ENCODE measurements at places on chromosomes 7 and 10.

- DNase-seq, result no peak
Observed at GRCh38 chr10:74652664-74653063, 173.7 kb upstream of the KAT6B start.

DNA sequence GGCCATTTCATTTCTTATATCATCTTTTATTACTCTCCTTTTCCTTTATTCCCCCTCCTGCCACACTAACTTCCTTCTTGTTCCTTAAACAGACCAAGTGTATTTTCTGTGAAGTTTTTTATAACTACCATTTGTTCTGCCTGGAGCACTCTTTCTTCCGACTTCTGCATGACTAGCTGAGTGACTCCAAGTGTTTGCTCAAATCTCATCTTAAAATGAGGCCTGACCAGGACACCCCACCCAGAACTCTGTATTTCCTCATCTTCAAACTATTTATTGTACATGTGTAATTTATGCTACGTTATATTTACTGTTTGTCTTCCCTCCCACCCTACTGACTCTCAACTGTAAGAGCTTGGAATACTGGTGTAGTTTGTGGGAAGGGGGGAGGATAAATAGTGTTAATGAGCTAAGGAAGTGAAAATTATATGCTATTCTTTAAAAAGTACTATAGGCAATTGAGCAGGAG lies 3.2 kb downstream of the MINDY3 start:
- DNase-seq, result no peak

DNA sequence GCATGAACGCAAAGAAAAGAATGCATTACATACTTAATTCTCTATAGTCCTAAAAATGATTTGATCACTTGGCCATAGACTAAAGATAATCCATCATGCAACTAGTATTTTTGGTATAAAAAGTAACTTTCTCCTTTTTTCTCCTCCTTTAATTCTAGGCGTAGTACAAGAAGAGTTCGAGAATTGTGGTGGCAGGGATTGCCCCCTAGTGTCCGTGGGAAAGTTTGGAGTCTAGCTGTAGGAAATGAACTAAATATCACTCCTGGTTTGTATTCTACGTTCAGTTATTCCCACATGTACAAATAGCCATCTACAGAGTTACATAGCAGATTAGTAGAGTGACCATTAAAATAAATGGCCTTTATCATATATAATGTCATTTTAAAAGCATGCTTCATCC lies 45.5 kb upstream of the HELLS start:
- no peak for DNase-seq

- DNase-seq, result no peak
Observed at GRCh38 chr7:72053292-72053691, 358.8 kb downstream of the CALN1 start.

GRCh38 chr7:75715864-75716263 lies 22.9 kb downstream of the HIP1 start:
- no peak for DNase-seq

- no peak for DNase-seq
Observed at GRCh38 chr7:92010215-92010614, 69.6 kb downstream of the AKAP9 start.

All from CD4-positive, alpha-beta T cell treated with Interleukin-15 for 4 hours (primary cell).